ENCODE measurements at places on chromosomes 5 and 9. TPM values are rescaled to one million over a fixed set of nuclear protein-coding genes. Genes with fewer than 3 reads are reported as not detected.

CCDC183 gene
- total RNA-seq: 0.71 TPM

GRCh38 chr5:146726891-146727290 is 151.7 kb downstream of the PPP2R2B start:
- DNase-seq: no peak

- DNase-seq: no peak
These were observed 33.3 kb downstream of the MTRR start for GRCh38 chr5:7902201-7902600.

- no peak for DNase-seq
These were observed 53.5 kb upstream of the ABL1 start for GRCh38 chr9:130781569-130781968.

GRCh38 chr9:113976915-113977314 is 100.8 kb downstream of the ZNF618 start:
- peak; percentile 79 for DNase-seq

DNA sequence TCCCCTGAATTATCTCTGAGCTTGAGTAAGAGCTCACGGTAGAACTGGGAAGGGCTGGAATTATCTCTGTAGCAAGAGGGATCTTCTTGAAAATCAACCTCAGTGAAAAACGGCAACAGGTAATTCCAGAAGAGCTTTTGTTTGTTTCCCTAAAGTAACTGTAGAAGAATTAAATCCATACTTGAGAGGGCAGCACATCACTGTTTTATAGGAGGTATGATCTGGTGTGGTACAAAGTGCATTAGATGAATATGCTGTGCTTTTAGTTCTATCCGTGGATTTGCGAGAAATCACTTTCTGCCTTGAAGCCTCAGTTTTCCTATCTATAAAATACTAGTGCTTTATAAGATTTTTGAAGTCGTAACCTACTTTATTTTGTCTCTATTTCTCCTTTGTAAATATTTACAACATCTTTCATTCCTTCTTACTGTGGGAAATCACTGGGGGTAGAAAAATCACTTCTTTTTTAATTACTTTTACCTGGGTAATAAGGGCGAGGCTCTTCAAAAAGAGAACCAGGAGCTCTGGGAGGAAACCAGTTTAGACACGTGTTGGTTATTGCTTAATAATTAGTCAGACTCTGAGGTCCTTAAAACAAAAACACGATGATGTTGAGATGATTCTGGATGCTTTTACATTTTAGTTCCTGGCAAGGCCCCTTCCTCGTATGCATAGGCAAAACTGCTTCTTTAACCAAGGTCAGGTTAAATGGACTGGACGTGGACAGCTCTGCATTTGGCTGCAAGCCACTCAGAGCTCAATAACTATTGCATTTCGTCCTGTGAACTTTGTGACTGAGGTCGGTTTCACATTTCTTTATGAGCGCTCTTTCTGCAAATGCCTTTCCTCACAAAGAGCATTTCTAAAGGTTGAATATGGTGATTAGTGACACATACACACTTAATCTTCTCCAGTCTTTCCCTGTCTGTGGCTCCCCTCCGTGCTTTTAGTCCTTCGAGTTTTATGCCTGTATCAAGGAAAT is 376.1 kb downstream of the BRINP1 start:
- no peak for DNase-seq

DNA sequence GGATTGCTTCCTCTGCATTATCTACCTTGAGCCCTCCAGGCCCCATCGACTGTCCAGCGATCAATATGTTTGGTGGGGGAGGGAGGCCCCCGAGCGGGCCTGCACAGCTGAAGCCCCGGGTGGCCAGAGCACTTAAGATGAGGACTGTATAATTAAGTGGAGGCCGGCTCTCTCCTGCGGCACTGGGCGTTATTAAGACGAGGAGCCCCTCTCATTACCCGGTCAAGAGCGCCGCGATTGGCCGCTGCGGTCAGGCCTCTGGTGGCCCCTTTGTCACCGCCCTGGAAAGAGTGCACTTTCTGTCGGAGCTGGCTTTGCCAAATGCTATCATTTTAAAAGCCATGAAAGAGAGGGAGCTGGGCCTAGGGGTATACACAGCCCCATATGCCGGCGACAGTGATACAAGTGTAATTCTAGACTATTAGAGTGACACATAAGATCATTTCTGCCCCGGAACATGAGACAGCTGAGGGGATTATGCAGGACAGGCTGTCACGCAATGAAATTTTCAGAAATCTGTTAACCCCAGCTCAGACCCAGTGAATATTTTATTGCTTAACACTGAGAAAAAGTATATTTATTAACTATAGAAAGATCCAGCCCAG is 106.3 kb upstream of the IRX1 start:
- no peak for DNase-seq

C9orf152 gene
- not detected for total RNA-seq

- no peak for DNase-seq
These were observed 110.9 kb upstream of the COL5A1 start for GRCh38 chr9:134530724-134531123.

NEUROG1 gene
- total RNA-seq: not detected

DNA sequence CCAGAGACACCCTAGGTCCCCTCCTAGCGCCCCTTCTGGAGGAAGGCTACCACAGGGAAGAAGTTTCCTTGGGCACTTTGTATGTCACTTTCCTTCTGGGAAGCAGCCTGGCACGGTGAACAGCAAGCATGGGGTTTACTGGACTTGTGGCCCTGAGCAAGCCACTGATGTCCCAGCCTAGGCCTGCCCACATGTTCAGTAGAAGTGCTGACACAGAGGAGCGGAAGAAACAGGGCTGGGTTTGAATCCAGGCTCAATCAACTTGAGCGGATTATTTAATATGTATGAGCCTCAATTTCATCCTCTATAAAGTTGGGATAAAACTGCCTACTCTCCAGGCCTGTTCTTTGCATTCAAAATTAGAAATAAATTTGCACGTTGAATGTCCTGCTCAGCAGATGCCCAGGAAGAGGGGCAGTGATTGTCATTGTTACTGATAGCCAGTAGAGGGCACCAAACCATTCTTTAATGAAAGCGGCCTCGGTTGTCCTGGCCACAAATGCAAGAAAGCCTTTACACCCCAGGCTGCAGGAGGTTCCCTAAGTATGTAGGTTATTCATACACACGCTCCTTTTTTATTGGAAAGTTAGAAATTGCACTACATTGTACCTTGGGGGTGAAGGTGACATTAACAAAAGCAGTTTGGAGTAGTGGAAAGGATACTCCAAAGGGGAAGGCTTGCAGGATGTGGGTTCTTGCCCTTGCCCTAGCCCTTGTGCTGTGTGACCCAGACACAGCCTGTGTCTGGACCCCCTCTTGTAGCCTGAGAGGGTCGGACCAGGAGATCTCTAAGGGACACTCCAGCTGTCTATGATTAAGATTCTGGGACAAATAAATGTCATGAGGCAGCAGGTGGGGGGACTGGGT is 13.4 kb upstream of the XPA start:
- no peak for DNase-seq

DAB2IP gene
- total RNA-seq: 86.1 TPM

GRCh38 chr9:108640230-108640629 is 215.6 kb downstream of the ACTL7B start:
- DNase-seq: no peak

All from mesenteric fat pad (tissue), 1 donor.